Esophagus mucosa (tissue), 1 donor: ENCODE measurements at places on chromosomes 11 and 22. TPM values are rescaled to one million over a fixed set of nuclear protein-coding genes. Genes with fewer than 3 reads are reported as not detected.

The MMP13 gene
- total RNA-seq: not detected

The APOA5 gene
- not detected for total RNA-seq

The VWCE gene
- 0.52 TPM for total RNA-seq

The KLHL35 gene
- total RNA-seq: 0.84 TPM

The CFL1 gene
- total RNA-seq: 645 TPM

The C11orf16 gene
- not detected for total RNA-seq

GRCh38 chr11:126510621-126511370 is 155.3 kb downstream of the ST3GAL4 start:
- ATAC-seq: no peak

DNA sequence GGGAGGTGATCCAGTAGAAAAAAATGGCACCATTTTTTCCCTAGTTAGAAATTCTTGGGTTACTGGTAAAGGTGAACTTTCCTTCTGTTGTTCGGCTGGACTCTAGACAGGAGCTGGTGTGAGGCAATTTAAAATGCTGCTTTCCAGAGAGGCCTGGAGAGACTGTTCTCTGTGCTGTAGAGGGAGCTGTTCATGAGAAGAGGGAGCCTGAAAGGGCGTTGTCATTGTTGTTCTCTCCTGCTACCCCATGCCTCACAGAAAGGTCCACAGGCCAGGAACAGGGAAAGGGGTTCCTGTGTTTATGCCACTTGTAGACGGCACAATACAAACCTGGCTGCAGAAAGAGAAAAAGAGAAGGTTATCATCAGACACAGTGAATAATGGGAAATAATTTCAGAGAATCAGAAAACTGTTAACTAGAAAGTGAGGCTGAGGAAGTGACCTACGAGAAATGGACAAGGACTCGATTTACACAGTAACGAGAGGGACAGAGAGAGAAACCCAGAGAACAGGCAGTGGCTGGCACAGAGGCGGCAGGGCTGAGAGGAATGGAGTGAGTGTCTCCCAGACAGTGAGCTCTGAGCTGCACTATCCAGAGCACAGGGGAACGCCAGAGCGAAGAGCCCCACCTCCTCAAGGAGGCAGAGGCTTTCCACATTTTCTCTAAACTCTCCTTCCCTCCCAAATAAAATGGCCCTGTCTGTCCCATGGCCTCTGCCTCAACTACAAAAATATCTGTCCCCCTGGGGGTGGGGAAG is 109.2 kb downstream of the RRM1 start:
- ATAC-seq: no peak

DNA sequence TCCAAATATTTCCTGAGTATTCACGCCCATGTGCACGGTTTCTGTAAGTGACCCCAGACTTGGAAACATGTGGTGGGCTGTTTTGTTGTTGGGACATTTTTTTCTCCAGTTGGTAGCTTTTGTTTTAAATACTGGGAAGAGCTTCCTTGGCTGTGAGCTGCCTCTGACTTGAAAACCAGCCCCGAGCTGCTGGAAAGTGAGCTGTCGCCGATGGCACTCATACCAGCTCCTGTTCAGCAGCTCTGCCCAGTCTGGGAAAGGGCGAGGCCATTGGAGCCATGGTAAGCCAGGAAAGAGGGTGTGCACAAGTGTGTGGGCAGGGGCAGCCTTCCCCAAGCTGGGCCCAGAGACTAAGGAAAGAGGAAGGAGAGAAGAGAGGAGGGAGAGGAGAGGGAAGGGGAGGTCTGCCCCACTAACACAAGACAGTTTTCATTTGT is 3.2 kb upstream of the FLI1 start:
- ATAC-seq: no peak

DNA sequence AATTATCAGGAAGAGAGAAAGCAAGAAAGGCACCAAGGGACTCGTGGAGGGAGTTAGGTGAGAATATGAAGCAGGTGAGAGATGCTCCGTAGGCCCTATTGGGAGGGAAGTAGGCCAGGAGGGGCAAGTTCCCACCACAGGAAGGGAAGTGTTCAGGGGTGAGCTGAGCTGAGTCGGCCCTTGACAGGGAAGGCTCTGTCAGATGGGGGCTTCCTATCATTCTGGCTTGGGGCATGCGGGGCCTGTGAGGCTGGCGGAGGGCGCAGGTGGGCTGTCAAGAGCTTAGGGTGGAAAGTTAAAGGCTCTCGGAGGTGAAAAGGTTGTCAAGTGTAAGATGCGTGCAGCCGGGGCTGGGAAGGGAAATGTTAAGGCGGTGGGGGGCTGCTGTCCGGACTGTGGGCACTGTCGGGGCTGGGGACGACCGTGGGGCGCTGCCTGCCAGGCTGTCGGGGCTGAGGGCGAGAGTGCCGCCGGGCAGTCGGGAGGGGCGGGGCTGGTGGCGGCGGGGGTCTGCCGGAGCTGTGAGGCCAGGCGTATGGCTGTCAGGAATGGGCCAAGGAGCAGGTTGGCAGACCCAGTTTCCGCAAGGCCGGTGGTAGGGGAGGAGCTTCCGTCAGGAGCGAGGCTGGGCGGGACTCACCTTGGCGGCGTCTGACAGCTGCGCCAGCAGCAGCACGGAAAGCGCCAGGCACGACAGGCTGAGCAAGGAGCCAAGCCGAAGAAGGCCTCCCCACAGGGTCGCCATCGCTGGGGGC is 496 bp downstream of the TMEM9B start:
- ATAC-seq: peak; percentile 85

DNA sequence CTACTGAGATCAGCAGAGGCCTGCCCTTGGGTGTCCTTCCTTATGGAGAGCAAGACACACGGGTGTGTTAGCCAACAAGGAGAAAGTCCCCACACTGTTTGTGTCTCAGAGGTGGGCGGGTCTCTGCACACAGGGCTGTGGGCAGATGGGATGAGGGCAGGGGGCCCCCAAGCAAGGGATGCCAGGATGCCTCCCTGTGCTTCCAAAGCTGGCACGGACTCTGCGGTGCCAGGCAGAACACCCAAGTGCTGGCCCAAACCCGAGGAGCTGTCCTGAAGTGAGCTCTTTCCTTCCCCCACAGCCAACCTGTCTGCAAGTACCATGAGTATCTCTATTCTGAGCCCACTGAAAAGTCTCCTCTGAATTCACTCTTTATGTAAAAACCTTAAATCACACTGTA is 273.3 kb downstream of the CTTN start:
- ATAC-seq: no peak

DNA sequence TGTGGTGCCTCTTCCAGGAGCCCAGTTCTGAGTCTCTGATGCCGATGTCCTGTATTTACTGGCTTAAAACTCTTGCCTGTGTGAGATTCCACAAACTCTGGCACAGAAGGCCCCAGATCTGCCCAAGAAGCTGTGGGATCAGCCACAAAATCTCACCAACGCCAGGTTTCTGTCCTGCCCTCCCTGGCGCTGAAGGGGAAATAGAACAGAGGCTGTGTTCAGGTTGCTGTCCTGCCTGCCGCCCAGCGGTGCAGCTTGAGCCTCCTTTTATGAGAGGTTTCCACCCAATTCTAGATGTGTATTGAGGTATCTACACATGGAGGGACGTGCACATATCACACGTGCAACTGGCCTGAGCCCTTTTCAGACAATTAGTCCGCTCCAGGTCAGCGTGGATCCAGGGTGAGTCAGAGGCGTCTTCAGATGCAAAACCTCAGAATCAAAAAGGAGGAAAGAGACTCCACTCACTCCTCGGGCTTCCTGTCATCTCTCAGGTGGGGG is 2.2 kb downstream of the TMEM80 start:
- no peak for ATAC-seq

- no peak for ATAC-seq
Measured at GRCh38 chr11:46247090-46247489, 30.4 kb upstream of the CREB3L1 start.

DNA sequence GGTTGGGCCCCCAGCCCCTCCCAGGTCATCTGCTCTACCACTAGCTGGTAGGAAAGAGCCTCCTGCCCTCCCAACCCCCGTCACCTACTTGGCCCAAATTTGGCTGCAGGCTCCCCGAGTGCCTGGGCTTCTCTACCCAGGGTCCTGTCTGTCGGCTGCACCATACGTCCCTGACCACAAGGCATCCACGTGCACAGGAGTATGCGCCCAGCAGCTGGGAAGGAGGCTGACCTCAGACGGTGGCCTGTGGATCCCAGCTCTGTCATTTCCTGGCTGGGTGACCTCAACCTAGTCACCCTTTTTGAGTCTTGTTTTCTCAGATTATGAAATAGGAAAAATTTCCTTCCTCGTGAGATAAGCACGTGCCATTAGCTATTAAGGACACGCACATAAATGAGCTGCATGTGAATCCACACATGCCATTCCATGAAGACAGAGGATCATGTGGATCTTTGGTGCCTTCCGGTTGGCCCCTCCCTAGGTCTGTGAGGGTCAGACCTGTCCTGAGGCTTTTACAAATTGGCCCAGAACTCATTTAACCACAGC is 13.7 kb downstream of the CYB561A3 start:
- peak; percentile 43 for ATAC-seq

DNA sequence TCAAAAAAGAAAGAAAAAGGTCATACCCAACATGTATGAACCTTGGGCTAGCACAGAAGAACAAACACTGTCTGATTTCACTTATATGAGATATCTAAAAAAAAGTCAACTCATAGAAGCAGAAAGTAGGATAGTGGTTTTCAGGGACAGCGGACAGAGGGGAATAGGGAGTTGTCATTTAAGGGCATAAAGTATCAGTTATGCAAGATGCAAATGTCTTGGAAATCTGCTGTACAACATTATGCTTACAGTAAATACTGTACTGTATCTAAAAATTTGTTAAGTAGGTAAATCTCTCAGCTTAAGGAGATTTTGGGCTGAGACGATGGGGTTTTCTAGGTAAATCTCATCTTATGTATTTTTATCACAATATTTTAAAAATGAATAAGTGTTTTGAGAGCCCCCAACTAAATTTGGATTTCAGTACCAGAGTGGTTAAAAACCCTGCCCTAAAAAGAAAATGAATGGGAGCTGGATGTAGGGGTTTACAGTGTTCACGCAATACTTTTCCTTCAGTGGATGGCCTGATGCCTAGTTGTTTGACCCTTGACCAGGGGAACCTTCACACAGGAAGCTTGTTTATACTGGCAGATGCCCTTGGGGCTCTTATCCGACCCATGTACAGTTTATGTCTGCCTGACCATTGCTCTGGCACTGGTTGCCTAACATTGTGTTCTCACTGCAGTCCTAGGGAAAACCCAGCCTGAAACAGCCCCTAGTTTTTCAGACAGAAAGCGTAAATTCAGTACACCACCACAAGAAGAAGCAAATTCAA is 34.8 kb downstream of the SLC22A9 start:
- ATAC-seq: no peak

- no peak for ATAC-seq
Measured at GRCh38 chr11:28058333-28058732, 49.6 kb downstream of the KIF18A start.

DNA sequence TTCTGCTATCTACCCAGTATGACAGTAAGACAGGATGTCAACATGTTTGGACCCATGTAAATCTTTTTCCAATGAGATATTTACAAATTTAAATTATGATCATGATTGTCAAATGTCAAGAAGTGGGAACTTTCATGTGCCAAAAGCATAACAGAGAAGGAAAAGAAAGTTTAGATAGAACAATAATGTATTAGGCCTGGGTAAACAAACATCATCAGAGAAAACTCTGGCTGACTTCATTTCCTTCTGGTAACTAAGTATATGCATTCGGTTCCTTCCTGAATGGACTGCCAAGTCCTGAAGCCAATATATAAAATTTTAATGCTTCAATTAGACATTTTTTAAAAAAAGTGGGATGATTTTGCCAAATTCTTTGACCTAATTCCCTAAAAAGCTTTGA is 16.5 kb downstream of the RNF141 start:
- ATAC-seq: no peak

GRCh38 chr11:74019104-74019738 is 10.3 kb upstream of the UCP3 start:
- ATAC-seq: no peak

GRCh38 chr11:77749232-77749631 is 71.3 kb downstream of the RSF1 start:
- no peak for ATAC-seq

GRCh38 chr11:106482917-106483785 is 405.7 kb downstream of the AASDHPPT start:
- ATAC-seq: no peak
